ENCODE measurements at places on chromosomes 2 and 18.

GRCh38 chr2:236888794-236889780, 196.6 kb upstream of the COPS8 start:
- no peak for DNase-seq

DNA sequence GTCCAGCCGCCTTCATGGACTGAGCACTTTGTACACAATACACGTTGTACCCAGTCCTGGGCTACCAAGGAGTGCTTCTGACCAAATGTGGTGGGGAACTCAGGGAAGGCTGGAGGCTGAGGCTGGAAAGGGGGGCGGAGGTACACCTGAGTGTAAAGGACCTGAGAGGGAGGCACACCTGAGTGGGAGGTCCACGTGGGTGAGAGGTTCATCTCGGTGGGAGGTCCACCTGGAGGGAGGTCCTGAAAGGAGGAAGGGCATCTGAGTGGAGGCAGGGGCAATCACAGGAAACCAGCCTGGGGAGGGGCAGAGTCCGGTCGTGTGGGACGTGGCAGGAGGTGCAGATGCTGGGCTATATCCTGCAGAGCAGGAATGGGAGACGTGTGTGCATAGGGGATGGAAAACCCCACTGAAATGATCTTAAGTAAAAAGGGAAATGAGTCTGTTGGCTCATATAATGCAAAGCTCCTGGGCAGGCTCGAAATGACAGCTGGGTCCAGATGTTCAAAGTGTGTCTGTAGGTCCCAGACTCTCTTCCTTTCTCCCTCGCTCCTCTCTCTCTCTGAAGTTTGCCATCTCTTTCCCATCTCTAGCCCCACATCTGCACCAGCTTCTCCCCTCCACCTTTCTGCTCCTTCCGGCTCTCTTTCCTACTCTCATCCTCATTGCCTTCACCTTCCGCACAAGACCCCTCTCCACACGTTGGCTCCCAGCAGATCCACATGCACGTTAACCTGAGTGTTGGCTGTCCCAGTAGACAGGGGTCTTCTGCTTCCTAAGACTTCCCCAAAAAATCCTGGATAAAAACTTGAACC, 137.7 kb downstream of the PXDN start:
- no peak for DNase-seq

DNA sequence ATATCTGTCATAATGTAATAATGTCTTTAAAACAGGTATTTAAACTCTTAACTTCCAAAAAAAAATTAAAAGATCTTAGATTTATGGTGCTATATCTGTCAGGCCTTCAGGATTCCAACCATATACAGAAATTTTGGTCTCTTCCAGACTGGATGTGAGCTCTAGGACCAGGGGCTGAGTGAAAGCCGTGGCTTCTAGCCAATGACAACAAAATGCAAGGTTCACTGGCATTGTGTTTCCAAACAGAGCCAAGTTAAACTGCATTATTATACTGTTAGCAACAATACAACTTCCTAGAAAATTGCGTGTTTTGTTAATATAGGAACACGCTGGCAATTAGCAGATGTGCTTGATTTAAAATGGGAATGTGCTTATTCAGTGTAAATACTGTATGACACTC, 809.8 kb upstream of the SOX11 start:
- DNase-seq = no peak

GRCh38 chr2:70367722-70368323, 66.0 kb upstream of the FAM136A start:
- DNase-seq = no peak

DNA sequence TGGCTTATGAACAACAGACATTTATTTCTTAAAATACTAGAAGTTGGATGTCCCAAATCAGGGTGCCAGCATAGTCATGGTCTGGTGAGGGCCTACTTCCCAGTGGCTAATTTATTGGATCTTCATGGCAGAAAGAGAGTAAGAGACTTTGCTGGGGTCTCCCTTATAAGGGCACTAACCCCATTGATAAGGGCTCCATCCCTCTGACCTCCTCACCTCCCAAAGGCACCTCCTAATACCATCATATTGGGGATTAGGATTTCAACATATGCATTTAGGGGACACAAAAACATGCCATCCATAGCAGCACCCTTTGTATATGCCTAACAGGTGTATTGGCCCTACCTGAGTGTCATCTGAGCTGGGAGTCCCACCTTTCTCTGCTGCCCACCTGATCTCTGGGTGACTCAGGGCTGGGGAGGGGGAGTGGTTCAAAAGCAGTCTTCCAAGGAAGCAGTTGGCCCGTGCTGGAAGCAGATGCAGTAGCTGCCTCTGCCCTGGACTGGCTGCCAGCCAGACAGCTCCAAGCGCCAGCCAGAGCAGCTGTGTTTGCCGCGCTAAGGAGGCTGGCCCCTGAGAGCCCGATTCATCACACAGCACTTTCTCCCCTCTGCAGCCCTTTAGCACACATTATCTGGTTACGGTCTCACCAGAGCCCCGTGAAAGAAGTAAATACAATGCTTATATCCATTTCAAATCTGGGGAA, 84.6 kb downstream of the SMAD7 start:
- DNase-seq = no peak

DNA sequence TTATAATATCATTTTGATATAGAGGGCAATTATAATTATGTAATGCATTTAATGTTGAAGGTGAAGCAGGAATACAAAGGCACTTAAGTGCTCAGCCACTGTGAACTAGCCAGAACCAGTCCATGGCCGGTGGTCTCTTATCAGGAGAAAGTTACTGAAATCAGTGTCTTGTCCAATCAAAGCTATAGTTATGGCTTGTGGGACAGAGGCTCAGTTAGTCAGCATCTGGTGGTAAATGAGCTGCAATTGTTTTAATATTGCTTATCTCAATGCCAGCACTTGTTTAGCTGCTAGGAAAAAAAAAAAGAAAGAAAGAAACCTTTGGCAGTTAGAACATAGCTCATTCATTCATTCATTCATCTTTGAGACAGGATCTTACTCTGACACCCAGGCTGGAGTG, 3.8 kb upstream of the ALS2 start:
- DNase-seq = no peak

GRCh38 chr2:136004965-136005364, 19.5 kb upstream of the DARS1 start:
- DNase-seq = no peak

GRCh38 chr2:149057401-149057800, 18.9 kb downstream of the LYPD6B start:
- DNase-seq = no peak

DNA sequence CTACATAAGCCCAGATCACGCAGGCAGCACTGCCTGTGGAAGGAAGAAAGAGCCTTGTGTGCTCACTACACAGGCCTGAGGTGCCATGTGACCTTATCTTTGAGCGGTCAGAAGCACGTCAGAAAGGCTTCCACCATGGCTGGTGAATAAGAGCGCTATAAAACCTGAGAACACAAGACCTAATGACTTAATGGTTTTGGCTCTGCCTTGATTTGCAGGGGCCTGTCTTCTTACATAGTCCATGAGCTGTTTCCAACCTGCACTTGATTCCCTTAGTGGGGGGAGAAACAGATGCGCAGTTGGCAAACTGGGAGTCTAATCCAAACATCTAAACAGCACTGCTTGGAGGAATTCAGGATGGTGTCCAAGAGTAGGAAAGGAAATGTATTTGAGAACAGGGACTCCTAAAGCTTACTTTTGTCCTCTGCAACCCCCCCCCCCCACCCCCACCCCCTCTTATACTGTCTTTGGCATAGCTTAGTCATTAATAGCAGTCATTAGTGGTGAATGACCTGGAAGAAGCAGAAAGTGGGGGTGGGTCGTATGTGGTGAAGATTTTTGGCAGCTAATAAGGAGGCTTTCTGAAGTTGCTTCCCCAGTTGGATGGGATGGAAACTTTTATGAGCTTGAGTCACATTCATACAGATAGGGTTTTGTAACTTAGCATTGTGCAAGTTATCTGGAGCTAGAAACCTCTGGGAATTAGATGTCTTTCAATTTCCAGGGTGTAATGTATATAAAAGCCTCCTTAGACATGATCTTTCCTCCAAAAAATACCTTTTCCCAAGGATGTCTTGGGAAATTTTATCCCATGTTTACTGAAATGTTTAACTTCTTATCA, 454.1 kb downstream of the MEIS1 start:
- no peak for DNase-seq

DNA sequence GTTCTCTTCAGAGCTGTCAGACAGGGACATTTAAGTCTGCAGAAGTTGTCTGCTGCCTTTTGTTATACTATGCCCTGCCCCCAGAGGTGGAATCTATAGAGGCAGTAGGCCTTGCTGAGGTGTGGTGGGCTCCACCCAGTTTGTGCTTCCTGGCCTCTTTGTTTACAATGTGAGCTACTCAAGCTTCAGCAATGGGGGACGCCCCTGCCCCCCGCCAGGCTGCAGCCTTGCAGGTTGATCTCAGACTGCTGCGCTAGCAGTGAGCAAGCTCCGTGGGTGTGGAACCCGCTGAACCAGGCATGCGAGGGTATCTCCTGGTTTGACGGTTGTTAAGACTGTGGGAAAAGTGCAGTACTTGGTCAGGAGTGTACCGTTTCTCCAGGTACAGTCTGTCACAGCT, 24.0 kb upstream of the PAIP2B start:
- DNase-seq = no peak

GRCh38 chr2:216727346-216728122, 32.2 kb upstream of the IGFBP5 start:
- DNase-seq = no peak

DNA sequence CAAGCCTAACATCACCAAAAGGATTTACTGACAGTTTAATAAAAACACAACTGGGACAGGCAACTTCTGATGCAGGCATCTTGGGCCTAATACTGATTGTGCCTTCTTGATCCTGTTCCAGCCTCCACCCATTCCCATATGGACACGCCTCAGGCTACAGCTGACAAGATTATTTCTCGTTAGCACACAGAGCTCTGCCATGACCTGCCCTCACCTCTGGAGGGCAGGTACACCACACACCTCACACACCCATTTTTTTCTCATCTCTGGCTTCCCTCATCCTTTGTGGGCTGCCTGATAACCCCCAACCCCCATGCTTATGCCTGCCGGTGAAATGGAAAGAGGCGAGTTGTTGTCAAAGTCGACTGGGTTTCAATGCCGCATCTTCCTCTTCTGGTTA, 147.0 kb downstream of the ANTXR1 start:
- no peak for DNase-seq

GRCh38 chr2:159712929-159713420, 669 bp downstream of the MARCHF7 start:
- DNase-seq = no peak

GRCh38 chr2:52539026-52539970, 1228.3 kb upstream of the CHAC2 start:
- no peak for DNase-seq

DNA sequence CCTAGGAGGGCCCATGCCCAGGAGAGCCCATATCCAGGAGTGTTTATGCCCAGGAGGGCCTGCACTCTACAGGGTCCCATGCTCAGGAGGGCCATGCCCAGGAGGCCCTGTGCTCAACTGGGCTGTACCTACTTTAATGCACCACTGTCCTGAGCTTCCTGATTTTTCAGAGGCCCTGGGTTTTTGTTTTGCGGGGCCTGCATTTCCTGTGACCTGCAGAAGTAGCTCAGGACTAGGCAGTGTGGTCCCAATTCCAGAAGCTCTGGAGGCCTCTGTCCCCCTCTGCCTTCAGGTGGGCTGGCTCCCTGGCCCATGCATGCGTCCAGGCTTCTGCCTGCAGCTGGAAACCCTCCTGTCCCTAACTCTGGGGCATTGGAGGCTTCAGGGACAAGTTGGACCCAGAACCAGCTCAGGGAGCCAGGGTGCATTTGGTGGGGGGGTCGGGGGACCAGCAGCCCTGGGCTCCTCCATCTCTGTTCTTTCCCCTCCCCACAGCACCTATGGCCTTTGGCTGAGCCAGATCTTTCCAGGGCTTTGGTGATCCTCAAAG, 10.8 kb downstream of the GPR35 start:
- DNase-seq = no peak

DNA sequence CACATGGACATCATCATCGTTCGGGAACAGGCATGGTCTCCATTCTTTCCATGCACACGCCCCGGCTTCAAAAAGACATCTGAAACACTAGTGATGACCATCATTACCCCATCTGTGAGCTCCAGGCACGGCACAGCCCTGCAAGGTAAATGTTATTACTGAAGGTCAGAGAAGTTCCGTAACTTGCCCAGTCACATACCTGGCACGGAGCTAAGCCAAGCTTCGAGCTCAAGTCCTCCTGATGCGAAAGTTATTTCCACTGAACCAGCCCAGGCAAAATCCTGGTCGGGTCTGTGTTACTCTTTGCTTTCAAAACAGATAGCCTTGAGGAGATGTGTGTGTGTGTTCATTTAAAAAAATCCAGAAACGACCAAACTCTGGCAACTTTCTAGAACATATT, 22.8 kb downstream of the FHL2 start:
- DNase-seq = no peak

- no peak for DNase-seq
Observed at GRCh38 chr2:154425994-154426393, 272.5 kb upstream of the KCNJ3 start.

- no peak for DNase-seq
Observed at GRCh38 chr2:241187101-241187917, 1.2 kb upstream of the ANO7 start.

DNA sequence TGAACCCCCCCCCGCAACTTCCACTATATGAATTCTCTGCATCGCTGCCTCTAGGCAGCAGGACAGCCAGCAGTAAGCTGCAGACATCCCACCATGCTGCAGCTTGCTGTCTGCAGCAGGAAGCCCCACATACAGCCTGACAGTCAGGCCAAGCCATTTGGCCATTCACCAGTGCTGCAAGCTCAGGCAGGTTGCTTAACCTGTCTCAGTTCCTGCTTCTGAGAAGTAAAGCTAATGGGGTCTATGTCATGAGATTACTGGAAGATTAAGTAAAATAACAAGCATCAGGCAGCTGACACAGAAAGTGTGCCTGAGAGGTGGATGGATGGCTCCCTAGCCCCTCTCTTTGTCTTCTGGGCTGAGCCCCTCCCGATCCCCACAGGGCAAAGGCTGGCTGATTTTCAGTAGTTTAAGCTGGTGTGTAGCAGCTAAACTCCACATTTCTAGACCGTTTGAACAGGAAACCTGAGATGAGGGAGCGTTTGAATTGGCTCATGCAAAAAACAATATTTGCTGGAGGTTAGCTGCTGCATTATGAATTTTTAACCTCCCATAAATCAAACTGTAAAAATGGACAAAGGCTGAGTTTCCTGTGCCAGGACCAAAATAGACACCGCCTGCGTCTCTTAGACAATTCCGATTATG, 193.8 kb upstream of the ARL4C start:
- DNase-seq = no peak

Measured in CD4-positive, alpha-beta T cell treated with Interleukin-15 for 1 hour (primary cell).